ENCODE measurements at places on chromosomes 1 and 21. TPM values are rescaled to one million over a fixed set of nuclear protein-coding genes. Genes with fewer than 3 reads are reported as not detected.
A peak's percentile ranks its signal among the peaks of the same experiment; 100 is the strongest.

DNA sequence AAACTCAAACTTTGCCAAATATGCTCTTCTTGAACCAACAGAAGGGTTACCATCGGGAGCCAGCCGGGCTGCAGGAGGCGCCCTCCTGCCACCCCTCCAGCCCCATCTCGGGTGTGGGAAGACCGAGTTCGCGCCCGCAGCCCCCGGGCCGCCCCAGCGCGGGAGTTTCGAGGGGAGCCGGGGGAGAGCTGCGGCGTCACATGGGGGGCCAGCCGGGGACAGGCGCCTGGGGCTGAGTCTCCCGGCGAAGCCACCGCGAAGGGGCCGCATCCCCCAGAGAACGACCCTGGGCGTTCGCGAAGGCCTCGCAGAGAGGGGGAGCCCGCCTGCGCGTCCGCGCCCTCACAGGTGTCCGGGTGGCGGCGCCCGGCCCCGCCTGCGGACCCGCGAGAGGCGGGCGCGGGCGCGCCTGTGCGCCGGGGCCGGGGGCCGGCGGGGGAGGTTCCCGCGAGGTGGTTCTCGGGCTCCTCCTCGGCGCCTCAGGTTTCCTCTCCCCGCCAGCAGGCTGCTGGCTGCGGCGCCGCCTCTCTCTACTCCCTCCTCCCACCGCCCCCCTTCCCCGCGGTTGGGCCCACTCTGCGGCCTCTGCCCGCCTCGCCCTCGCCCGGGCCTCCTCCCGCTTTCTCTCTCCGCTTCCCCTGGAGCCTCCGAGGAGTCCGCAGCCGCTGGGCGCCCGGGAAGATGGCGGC, at the start of gene RAVER2:
RAVER2 (plus strand) TSS at position 584 of the 689 bp plus-strand sequence; CDS start at position 682, 98 bp downstream.
- peak; percentile 59 for DNase-seq

GRCh38 chr1:49190138-49190537, 413.4 kb upstream of the BEND5 start:
- no peak for DNase-seq

DNA sequence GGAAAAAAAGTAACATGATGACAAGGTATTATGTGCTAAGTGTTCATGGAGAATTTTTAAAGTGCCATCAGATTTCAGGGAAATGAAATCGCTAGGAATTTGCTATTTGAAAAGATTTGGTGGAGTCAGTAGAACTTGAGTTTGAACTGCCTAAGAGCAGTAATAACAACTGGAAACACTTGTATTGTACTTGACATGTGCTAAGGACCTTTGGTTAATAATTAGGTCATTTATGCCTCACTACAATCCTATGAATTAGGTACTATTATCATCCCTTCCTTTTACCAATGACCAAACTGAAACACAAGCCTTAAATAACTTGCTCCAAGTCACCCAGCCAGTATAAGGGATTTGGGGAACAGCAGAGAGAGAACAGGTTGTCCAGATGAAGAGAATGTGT, 133.4 kb downstream of the NTNG1 start:
- DNase-seq, result no peak

- no peak for DNase-seq
These were observed 35.0 kb downstream of the DNAJC6 start for GRCh38 chr1:65344171-65344814.

DNA sequence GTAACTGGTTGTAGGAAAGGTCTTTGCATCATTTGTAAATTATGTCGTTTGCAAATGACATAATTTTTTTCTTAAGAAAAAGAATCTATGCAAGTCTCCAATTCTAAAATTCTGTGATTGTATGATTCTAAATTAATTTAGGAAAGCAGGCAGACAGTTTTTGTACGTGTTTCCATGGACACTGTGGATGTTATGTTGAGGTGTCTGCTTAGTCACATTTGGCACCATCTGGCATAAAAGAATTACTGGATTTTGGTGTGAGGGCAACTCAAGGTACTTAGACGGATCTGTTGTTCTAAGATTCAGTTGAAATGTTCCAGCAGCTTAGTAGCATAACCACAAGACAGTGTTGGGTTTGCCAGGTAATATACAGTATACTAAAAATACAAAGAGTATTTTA, 42.5 kb downstream of the C1orf21 start:
- DNase-seq, result no peak

DNA sequence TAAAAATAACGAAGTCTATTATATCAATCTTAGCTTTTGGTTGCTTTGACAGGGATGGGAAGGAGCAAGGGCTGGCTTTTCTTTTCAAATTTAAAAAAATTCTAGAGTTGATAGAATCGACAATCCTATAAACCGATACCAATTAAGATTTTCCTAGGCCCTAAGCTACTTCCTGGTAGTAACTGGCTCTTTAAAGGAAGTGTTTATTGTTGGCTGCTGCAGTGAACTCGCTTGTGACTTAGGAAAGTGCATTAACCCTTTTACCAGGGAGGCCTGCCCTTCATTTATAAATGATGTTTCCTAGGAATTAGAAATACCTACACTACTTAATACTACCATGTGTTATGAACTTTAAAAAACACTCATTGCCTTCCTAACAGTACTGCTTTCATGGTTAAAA, 33.2 kb downstream of the ATP5PF start:
- no peak for DNase-seq

GRCh38 chr1:207500306-207500705, 4.3 kb downstream of the CR1 start:
- no peak for DNase-seq

DNA sequence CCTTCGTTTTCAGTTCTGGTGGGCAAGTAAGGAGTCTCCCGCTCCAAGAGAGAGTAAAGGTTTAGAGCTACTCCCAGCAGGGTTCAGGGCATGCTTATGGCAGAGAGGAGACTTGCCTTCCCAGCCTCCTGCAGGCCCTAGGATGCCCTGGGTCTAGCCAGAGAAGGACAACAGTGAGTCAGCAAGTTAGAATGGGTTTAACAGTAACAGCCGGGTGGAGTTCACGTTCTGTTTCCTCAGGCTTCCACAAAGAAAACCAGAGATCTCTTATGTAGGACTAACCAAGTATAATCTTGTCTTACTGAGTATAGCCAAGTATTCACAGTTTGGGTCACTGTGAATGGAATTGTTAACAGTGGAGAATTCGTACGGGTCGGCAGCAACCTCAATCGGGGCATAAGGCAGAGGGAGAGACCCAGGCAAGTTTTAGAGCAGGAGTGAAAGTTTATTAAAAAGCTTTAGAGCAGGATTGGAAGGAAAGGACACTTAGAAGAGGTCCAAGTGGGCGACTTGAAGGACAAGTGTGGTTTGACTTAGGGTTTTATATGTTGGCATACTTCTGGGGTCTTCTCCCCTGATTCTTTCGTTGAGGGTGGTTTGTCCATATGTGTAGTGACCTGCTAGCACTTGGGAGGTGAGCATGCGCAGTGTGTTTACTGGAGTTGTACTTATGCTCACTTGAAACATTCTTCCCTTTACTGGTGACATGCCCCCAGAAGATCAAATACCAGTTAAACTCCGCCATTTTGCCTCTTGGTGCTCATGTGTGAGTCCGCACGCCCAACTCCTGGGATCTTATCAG, 4.5 kb downstream of the OVAAL start:
- no peak for DNase-seq

GRCh38 chr1:8276173-8276914, 41.6 kb upstream of the SLC45A1 start:
- no peak for DNase-seq

- DNase-seq, result no peak
These were observed 610.6 kb upstream of the ZP4 start for GRCh38 chr1:238501290-238501689.

- DNase-seq, result no peak
These were observed 112.4 kb upstream of the ZBTB40 start for GRCh38 chr1:22339237-22339636.

GRCh38 chr21:46005081-46005480, 23.5 kb downstream of the COL6A1 start:
- no peak for DNase-seq

GRCh38 chr1:17263936-17264335, 15.0 kb downstream of the PADI3 start:
- no peak for DNase-seq

- no peak for DNase-seq
These were observed 48.1 kb upstream of the WNT2B start for GRCh38 chr1:112460615-112461014.

- DNase-seq, result no peak
These were observed 580.4 kb downstream of the USP25 start for GRCh38 chr21:16310176-16310575.

DNA sequence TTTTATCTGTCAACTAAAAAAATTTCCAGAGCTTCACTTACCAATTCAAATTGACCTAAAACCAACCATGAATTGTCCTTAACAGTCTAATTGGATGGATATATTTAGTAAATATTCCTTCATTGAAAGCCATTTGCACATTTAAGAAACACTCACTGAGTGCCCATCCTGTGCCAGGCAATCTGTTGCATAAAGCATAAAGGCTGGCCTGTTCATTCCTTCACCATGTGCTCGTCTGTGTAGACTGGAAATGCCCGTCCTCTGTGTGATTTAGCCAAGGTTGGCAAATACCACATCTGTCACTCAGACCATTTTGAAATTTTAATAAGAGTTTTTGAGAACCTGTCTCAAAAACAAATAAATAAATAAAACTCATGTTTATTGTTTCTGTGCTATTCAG, 57.1 kb downstream of the ZNF684 start:
- no peak for DNase-seq

DNA sequence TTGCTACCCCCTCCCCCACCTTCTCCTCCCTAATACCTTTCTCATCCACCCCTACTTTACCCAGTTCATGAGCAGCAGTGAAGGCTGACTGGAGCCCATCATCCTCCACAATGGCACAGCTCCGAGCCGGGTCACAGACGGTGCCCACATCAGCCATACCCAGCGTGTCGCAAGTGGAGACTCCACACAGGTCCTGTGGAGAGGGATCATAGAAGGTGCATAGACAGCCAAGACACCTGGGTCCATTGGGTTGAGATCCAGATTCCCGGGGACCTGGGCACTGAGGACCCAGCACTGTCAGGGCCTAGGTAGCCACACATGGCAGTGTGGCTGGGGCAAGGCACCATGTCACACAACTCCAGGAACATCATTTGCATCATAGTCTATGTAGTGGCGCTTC, 2.7 kb downstream of the ADAMTS4 start:
- DNase-seq, result no peak

DNA sequence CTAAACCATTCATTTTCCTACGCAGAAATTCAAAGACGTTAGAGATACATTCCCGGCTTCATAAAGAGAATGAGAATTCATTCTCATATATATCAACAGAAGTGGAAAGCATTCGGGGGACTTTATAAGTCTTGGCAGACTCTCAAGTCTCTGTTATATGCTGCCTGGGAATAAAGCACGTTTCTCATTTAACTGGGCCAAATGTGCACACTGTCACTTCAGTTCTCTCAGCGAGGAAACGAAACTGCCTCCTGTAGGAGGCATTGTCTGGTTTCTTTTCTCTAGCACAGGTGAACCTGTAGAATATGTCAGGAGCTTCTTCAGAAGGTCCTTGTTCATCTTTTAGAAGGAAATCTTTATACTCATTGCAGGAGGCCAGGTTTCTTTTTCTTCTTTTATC, 367.6 kb downstream of the PTBP2 start:
- DNase-seq, result no peak

- DNase-seq, result no peak
These were observed 2.9 kb downstream of the EGLN1 start for GRCh38 chr1:231419147-231419546.

- no peak for DNase-seq
These were observed 106.4 kb downstream of the ZSCAN20 start for GRCh38 chr1:33578557-33579448.

GRCh38 chr1:64960731-64961130, 5.6 kb downstream of the JAK1 start:
- no peak for DNase-seq

GRCh38 chr1:119440721-119441307, 25.9 kb downstream of the HSD3B2 start:
- no peak for DNase-seq

DNA sequence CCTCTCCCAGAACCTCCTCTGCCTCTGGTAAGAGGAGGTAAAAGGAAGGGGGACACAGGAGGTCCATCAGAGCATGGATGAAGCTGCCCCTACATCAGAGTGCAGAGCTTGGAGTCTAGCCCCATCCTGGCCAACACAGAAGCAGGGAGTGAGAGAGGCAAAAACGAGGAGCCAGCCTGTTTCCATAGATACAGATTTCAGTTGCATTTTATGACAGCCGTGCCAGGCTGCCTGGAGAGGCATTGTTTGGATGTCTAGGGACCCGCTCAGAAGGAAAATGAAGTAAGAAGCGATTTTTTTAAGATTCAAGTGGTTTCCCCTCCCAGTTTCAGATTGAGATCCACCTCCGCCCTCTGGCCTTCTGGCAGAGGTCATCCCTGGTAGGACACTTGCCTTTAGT, 11.5 kb upstream of the GJA8 start:
- DNase-seq, result no peak

- DNase-seq, result no peak
These were observed 44.7 kb upstream of the LRRC7 start for GRCh38 chr1:69523032-69523431.

Gene TFAP2E
- total RNA-seq, result 0.66 TPM

Gene GJB5
- total RNA-seq, result 6.2 TPM

Gene MFAP2
- total RNA-seq, result 19.8 TPM

Gene TATDN3
- 10.1 TPM for total RNA-seq

Gene BMP8B
- total RNA-seq, result 1.8 TPM

Gene VANGL1
- total RNA-seq, result 11.7 TPM

Gene PCSK9
- total RNA-seq, result 10.2 TPM

Gene DCST2
- total RNA-seq, result 1.0 TPM

Gene KRTAP6-2
- not detected for total RNA-seq

Gene COL9A2
- 8.3 TPM for total RNA-seq

Gene VANGL2
- 6.5 TPM for total RNA-seq

Gene CELSR2
- total RNA-seq, result 20.9 TPM

Data from mucosa of gallbladder (tissue), 1 donor.